Naive thymus-derived CD4-positive, alpha-beta T cell (primary cell): ENCODE measurements at places on chromosomes 2 and 18. TPM values are rescaled to one million over a fixed set of nuclear protein-coding genes. Genes with fewer than 3 reads are reported as not detected.

DNA sequence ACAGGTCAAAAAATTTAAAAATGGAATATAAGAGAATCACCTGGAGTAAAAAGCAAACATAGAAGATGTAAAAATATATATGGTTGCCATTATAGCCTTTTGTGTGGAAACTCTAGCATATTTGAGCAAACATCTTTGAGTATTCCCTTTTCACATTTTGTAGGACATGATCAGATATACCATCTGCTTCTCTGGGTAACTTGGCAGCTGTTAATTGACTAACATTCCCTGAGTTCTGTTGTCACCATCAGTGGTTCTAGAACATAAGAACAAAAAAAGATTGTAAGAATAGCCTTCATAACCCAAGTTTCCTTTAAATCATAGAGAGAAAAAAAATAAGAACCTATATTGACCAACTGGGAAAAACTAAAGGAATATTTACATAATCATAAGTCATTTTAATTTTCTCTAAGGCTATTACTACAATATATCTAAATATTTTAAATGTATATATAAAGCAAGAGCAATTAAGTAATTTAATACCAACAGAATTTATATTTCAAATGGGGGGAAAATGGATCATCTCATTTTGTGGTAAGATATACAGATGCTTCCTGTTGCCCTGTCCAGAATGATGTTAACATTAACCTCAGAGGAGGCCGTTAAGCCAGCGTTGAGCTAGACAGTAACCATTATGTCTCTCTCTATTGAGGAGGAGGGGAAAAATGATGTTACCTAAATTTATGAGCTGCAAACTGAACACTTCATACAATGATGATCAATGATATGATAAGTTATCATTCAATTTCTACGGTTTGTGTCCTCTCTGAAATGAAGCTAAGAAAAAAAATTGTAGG lies 9.8 kb upstream of the INO80D start:
- H3K4me1 ChIP-seq: no peaks in the 10 kb centered on the region
- H3K27ac ChIP-seq: no peak overlapping the region
- no peaks in the 10 kb centered on the region for H3K27me3 ChIP-seq
- H3K36me3 ChIP-seq: no peaks in the 10 kb centered on the region

- no peak overlapping the region for H3K27ac ChIP-seq
- no peaks in the 10 kb centered on the region for H3K4me1 ChIP-seq
- H3K36me3 ChIP-seq: no peaks in the 10 kb centered on the region
- H3K27me3 ChIP-seq: no peaks in the 10 kb centered on the region
These were observed 313.0 kb downstream of the RDH14 start for GRCh38 chr2:18247282-18248110.

Gene KANSL3
- 57.5 TPM for total RNA-seq

GRCh38 chr2:226354434-226354833 lies 445.2 kb downstream of the IRS1 start:
- H3K27me3 ChIP-seq: no peaks in the 10 kb centered on the region
- DNase-seq: no peak
- H3K4me3 ChIP-seq: no peak overlapping the region
- H3K27ac ChIP-seq: no peak overlapping the region

DNA sequence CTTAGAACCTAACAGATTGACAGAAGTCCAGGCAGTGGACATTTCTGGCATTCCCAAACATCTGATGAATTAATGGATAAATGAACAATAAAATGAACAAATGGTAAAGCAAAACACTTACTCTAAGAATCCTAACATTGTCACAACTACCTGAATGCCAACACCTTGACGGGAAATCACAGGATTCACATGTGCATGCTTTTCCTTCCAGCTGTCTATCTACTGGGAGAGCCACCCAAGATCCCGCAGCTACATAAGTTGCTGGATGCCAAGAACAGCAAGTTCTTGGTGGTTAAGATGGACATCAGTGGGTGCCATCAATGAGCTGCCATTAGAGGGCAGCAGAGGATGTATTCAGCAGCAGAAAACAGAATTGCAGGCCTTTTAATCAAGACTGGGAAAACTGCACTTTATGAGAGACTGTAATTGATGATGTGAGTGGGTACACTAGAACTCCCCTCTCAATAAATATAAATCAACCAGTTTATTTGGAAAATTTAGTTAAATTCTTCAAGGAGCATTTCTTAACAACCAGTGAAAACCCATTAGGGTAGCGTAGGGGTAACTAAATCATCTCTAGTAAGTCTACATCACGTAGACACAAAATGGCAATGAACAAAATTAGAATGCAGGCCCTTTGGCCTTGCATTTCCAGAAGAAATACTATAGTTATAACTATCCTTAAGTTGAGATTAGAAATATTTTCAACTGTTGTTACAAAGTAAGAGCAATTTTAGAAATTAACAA lies 45.6 kb downstream of the SESTD1 start:
- H3K27ac ChIP-seq: no peak overlapping the region
- DNase-seq: peak; percentile 35
- H3K4me1 ChIP-seq: no peaks in the 10 kb centered on the region
- no peaks in the 10 kb centered on the region for H3K36me3 ChIP-seq
- no peak overlapping the region for H3K4me3 ChIP-seq

DNA sequence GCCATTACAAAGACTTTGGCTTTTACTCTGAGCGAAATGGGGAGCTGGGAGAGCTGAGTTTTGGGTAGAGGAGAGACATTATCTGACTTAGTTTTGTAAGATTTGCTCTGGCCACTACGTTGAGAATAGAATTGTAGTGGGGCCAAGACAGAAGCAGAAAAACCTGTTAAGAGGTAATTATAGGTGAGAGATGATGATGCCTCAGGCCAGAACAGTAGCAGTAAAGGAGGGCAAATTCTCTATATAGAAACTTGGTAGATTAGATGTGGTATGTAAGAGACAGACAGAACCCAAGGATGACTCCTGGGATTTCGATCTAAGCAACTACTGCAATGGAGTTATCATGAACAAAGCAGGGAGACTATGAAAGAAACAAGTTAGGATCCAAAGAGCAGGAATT lies 17.4 kb upstream of the CREB1 start:
- no peaks in the 10 kb centered on the region for H3K36me3 ChIP-seq
- no peaks in the 10 kb centered on the region for H3K27me3 ChIP-seq
- H3K27ac ChIP-seq: no peak overlapping the region
- no peak overlapping the region for H3K4me3 ChIP-seq
- no peaks in the 10 kb centered on the region for H3K4me1 ChIP-seq

DNA sequence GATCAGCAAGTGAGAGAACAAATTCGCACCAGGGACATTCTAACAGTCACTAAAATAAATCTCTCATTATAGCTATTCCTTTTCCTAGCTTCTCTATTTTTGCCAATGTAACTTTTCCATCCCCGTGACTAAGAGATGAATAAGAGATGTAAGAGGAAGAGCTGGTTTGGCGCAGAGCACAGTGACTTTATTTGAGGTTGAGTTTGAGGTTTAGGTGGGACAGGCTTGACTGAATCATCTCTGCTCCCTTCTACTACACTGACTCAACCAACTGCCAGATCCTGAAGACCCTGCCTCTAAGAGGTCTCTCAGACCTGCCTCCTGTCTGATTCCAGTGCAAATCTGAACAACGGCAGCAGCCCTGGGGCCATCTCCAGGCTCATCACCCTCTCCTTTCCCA lies 28.0 kb downstream of the RFX8 start:
- H3K4me3 ChIP-seq: no peak overlapping the region
- no peaks in the 10 kb centered on the region for H3K27me3 ChIP-seq
- no peak for DNase-seq

Gene TRIM43
- total RNA-seq: not detected in 2 replicates

GRCh38 chr2:1658394-1659151 lies 85.7 kb downstream of the PXDN start:
- H3K27me3 ChIP-seq: no peaks in the 10 kb centered on the region
- no peaks in the 10 kb centered on the region for H3K36me3 ChIP-seq
- no peak for DNase-seq
- H3K4me3 ChIP-seq: no peak overlapping the region
- H3K27ac ChIP-seq: no peak overlapping the region
- no peaks in the 10 kb centered on the region for H3K4me1 ChIP-seq

DNA sequence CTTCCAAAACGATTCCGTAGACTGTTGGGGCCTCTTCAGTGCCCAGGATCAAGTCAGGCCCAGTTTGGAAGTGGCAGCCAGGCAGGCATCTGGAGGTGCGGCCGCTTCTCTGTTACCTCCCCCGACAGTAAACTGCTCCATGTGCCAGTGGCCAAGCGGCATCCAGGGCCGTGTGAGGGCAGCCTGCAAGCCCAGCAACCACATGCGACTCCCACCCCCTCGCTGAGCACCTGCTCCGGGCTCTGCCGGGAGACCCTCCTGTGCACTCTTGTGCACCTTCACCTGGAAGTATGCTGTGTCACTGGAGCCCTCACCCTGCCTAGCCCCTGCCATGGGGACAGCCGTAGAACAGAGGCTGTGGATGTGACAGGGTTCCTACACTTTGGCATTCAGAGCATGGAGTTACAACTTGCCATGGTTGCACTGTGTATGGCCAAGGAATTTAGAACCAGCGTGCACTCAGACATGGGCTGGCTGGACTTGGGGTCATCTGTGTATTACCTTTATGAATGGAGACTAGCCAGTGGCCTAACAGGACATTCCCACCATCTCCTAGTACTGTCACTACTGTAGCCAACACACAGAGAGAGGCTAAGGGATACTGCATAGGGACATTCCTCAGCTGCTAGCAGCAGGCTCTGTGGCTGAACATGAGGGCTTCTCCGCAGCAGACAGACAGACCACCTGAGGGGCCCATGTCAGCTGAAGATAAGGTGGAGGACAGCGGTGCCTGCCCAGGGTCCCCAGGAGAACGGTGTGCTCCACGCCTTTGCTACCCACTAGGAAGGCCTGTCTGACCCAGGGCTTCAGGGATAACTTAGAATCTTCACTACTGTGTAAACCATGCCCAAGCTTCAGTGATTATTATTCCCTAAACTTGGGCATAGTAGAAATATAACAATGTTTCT lies 25.0 kb upstream of the FAHD2A start:
- H3K4me3 ChIP-seq: no peak overlapping the region
- H3K27me3 ChIP-seq: no peaks in the 10 kb centered on the region
- H3K27ac ChIP-seq: no peak overlapping the region
- no peaks in the 10 kb centered on the region for H3K4me1 ChIP-seq
- no peaks in the 10 kb centered on the region for H3K36me3 ChIP-seq

GRCh38 chr2:219570194-219570923 lies 980 bp downstream of the OBSL1 start:
- H3K4me3 ChIP-seq: no peak overlapping the region
- DNase-seq: no peak
- no peaks in the 10 kb centered on the region for H3K4me1 ChIP-seq
- no peak overlapping the region for H3K27ac ChIP-seq
- H3K36me3 ChIP-seq: no peaks in the 10 kb centered on the region

Gene PRLH
- not detected for total RNA-seq

Gene PRKAG3
- total RNA-seq: not detected in 2 replicates

DNA sequence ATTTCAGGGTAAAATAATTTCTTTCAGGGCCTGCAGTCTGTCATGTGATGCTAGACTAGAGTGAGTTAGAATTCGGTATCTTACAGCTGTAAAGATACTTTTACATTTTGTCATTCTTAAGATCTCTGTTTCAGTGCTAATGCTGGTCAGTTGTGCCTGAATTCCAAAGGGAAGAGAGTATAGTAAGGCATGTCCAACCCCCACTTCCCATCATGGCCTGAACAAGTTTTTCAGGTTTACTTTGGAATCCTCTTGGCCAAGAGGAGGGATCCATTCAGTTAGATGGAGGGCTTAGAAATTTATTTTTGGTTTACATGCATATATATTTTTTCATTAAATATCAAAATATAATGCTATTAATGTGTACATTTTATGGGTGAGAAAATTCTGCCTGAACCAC lies 596.6 kb downstream of the XIRP2 start:
- H3K4me3 ChIP-seq: no peak overlapping the region
- no peak overlapping the region for H3K27ac ChIP-seq
- no peaks in the 10 kb centered on the region for H3K4me1 ChIP-seq
- no peaks in the 10 kb centered on the region for H3K36me3 ChIP-seq
- no peaks in the 10 kb centered on the region for H3K27me3 ChIP-seq
- no peak for DNase-seq

Gene DYNAP
- total RNA-seq: not detected

Gene TUBB8B
- not detected for total RNA-seq

- H3K36me3 ChIP-seq: no peaks in the 10 kb centered on the region
- no peak overlapping the region for H3K4me3 ChIP-seq
- no peak for DNase-seq
- H3K4me1 ChIP-seq: no peaks in the 10 kb centered on the region
These were observed 128.2 kb upstream of the CD226 start for GRCh38 chr18:70075906-70076305.

DNA sequence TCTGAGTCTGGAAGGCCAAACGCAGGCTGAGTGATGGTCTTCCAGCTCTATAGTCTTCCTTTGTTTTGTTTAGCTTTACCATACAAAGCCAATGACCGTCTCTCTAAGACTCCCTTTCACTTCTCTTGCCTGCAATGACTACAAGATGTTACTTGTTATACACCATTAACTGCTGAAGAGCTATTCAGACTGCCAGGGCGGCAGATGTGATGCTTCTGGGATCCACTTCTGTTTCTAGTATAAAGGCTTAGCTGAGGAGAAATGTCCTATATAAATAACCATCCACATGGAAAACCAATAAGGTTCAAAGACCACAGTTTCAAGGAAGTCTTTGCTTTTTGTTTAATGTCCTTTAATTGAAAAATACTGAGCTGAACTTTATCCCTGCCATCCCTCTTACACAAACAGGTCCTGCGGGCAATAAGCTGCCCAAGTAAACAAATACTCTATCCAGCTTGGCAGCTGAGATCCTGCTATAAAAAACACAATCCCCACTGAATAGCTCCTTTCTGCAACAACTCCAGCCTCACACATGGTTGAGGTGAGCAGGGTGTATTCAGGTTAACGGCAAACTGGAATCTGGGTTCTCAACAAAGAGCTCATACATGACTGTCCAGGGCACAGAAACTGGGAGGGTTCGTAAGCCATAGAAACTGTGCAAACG lies 124.6 kb downstream of the VIT start:
- no peaks in the 10 kb centered on the region for H3K4me1 ChIP-seq
- no peaks in the 10 kb centered on the region for H3K27me3 ChIP-seq
- H3K36me3 ChIP-seq: no peaks in the 10 kb centered on the region

DNA sequence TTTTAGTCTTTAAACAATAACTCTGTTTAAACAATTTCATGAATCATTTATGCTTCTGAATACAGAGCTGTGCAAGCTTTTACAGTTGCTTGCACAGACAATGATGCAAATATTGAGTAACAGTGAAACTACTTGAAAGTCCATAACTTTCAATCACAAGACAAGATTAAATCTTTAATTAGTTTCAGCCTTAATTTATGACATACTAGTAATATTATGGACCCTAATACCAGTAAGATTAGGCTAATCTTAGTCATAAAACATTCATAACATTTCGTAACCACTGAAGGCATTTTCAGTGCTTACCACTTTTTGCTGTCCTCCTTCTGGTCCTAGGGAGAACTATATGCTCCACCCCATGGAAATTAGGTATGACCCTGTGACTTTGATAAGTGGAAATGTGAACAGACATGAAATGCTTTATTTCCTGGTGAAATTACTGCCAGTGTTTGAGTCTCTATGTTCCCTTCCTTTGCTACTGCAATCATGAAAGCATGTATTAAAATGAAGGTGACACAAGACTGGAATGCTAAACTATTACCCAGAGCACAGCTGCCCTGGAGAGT lies 1.8 kb upstream of the COBLL1 start:
- DNase-seq: no peak
- H3K4me1 ChIP-seq: no peaks in the 10 kb centered on the region
- H3K27me3 ChIP-seq: no peaks in the 10 kb centered on the region
- H3K36me3 ChIP-seq: no peaks in the 10 kb centered on the region
